ENCODE measurements at places on chromosomes 3 and 15.

GRCh38 chr3:176896640-176897039 lies 300.6 kb downstream of the TBL1XR1 start:
- no peak for DNase-seq

GRCh38 chr3:64417816-64418215 lies 192.6 kb upstream of the PRICKLE2 start:
- DNase-seq = no peak

DNA sequence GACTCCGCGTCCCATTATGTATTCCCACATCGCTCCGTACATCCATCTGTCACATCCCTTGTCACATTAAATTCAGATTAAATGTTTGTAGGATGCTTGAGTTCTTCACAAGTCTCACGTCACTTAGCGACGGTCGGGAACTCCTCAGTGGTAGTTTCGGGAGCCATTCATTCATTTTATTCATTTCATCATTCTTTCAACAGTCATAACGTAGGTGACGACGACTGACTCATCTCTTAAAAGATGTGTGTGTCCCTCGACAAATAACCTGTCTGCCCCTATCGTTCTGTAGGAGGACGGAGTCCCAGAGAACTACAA lies 272 bp upstream of the SRPRB start:
- no peak for DNase-seq

DNA sequence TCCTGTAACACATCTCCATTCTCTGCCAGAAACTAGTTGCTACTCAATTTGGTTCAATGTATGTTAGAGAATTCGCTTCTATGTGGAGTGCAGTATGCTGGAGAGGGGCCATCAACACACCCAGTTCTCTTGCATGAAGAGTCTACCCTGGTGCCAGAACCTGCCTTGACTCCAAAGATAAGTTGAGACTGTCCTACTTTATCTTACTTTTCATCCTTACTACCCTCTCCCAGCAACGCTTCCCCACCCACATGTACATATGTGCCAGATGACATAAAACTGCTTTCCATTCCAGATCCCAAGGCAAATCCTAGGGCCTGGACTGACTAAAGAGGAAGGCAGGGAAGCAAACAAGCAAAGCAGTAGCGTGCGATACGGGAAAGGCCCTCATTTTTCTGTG lies 442.6 kb upstream of the THRB start:
- DNase-seq = no peak

GRCh38 chr3:48118322-48118721 lies 69.9 kb downstream of the CDC25A start:
- no peak for DNase-seq

Data from stimulated activated effector memory CD8-positive, alpha-beta T cell treated with anti-CD3 and anti-CD28 coated beads, Interleukin-12 subunit alpha, Interleukin-12 subunit beta, amount 100 ng/mL, for 72 hours (primary cell).